Myocyte (in vitro differentiated cells): ENCODE measurements at places on chromosomes 7 and 10.

DNA sequence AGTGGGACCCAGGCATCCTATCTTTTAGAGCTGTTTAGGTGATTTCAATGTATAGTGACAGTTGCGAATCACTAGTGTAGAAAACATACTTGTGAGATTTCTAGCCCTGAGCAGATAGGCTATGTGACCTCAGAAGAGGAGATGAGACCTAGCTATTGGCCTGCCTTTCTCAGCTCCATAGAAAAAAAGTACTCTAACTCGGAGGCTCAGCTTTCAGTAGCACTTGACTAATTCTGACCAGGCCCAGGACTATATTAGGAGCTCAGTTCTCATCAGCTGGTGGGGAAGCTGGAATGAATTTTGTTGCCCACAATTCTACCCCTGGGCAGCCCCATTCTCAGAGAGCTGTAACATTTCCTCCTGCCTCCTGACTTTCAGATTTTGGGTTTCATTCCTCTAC, 179.9 kb upstream of the NAMPT start:
- peak; percentile 56 for DNase-seq

- DNase-seq = no peak
Measured at GRCh38 chr10:26755443-26755903, 58.0 kb downstream of the PDSS1 start.

DNA sequence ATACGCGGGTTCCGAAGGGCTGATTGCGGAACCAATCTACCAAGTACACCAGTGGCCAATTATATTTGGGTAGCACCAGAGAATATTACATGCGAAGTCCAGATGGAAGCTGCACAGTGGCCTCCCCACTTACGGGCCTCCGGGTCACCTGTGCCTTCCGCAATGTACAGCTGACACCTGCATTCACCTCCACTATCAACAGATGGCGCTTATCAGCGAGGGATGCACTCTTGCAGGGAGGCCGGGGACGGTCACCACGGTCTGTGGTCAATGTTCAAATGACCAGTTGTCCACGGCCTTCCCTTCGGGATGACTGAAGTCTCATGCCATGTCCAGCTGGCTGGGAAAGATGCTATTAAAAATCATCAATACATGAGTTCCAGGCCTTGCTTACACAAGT, 47.6 kb downstream of the SLIT1 start:
- DNase-seq = peak; percentile 31

GRCh38 chr10:110446954-110447608, 50.6 kb upstream of the DUSP5 start:
- DNase-seq = peak; percentile 94

DNA sequence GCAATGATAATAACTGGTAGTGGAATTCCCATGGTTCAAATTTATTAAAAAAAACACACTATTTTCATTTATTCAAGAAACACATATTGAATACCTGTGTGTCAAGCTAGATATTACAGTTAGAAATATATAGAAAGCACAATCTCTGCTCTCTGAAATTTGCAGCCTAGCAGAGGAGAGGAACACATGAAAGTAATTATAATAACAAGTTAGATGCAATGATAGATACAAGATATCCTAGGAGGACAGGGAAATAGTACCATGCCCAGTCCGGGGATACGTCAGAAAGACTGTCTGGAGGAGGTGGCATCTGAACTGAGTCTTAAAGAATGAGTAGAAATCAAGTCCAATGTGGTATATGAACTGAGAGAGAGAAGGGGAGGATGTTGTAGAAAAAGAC, 485.6 kb upstream of the C7orf33 start:
- no peak for DNase-seq
